ENCODE measurements at places on chromosomes 1 and 21.
A peak's percentile ranks its signal among the peaks of the same experiment; 100 is the strongest.

GRCh38 chr1:195965036-195965435 is 643.2 kb downstream of the KCNT2 start:
- DNase-seq: no peak

DNA sequence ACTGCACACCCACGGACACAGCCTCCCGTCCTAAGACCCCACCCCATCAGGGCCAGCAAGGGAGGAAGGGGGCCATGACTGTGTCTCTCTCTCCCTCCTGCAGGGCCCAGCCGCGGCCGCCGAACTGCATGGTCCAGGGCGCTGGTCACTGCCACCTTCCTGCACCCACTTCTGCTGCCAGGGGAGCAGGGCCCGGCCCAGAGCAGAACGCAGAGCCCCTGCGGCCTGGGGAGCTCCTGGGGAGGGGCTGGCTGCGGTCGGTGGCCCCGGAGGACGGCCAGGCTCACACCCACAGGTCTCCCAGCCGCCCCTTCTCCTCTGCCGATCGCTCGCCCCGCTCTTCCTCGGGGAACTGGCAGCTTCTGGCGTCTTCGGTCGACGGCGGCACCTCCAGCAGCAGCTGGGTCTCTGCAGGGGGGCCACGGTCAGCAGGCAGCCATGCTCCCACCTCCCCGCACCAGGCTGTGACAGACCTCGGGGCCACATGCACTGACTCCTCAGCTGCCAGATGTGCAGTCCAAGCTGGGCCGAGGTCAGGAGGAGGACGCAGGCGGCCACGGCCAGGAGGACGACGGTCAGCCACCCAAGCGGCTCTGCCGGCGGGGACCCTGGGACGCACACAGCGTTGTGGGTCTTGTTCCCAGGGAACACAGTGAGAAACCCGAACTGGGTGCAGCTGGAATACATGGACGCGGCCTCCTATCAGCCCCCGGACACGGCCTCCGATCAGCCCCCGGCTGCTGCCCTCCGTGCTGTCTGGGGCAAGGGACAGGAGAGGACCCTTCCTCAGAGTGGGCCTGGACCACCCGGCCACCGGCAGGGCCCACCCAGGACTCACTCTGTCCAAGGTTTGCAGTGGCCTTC is 2.6 kb downstream of the TNFRSF18 start:
- no peak for DNase-seq

GRCh38 chr1:89719502-89720306 is 86.8 kb downstream of the LRRC8C start:
- DNase-seq: no peak

DNA sequence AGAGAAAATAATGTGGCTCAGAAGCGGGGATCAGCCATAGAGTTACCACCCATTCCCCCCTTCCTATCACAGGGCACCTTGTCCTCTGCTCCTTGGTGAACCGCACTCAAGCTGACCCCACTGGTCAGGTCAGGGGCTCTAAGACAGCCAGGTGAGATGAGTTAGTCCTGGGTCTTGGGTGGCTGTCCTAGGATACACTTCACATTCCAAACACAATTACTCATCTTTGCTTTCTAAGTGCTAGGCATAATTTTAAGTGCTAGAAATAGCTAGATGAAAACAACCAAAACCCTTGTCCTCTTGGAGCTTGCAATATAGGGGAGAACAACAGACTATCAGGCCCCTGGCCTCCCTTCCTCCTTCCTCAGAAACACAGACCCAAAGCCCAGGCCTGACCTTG is 7.8 kb upstream of the MUTYH start:
- DNase-seq: no peak

- no peak for DNase-seq
Measured at GRCh38 chr21:37575580-37575979, 209.0 kb downstream of the DYRK1A start.

GRCh38 chr1:179873438-179873851 is 4.2 kb downstream of the TOR1AIP2 start:
- DNase-seq: peak; percentile 65

GRCh38 chr1:117336088-117336817 is 31.0 kb upstream of the MAN1A2 start:
- DNase-seq: no peak

GRCh38 chr1:116404699-116405098 is 31.7 kb downstream of the ATP1A1 start:
- DNase-seq: no peak

DNA sequence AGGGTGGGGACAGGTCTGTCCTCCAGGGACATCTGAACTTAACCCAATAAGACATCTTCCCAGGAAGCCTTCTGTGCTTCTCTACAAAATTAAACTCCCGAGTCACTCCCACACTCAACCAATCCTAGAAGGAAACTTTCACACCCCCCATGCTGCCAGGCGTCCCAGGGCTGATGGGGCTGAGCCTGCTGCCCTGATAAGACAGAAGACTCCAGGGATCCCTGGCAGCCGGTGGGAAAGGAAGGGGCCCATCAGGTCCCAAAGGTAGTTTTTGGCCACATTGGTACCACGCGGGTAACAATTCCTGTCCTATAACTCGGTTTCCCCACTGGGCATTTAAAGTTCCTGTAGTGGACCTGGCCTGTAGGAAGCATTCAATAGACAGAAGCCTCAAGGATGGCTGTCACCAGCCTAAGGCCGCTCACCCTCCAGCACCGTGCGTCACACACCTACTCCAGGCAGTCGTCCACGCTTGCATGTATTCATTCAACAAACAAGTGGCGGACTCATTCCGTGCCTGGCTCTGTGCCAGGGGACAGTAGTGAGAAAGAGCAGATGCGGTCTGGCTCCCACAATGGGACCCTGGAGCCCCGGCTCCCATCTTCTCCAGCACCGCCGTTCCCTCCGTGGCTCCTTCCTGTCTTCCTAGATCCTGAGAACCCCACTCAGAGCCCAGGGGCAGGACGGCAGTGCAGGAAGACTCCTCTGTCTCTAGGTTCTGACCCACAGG is 465.2 kb downstream of the NPHP4 start:
- DNase-seq: no peak

GRCh38 chr21:37375866-37376574 is 9.4 kb downstream of the DYRK1A start:
- no peak for DNase-seq

DNA sequence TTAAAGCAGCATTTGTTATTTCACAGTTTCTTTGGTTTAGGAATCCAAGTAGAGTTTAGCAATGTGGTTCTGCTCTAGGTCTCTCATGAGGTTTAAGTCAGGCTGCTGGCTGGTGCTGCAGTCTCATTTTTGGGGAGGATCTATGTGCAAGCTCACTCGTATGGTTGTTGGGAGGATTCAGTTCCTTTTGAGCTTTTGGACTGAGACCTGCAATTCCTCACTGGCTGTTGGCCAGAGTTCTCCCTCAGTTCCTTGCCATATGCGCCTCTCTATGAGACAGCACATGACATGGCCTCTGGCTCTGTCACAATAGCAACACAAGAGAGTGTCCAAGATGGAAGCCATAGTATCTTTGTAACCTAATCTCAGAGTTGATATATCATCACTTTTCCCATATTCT is 91.0 kb downstream of the OLFML2B start:
- no peak for DNase-seq
